Stimulated activated effector memory CD8-positive, alpha-beta T cell treated with anti-CD3 and anti-CD28 coated beads, Interleukin-12 subunit alpha, Interleukin-12 subunit beta, amount 100 ng/mL, for 72 hours (primary cell): ENCODE measurements at places on chromosomes 5 and 9.
A peak's percentile ranks its signal among the peaks of the same experiment; 100 is the strongest.

- no peak for DNase-seq
Measured at GRCh38 chr9:136846376-136847087, 2.7 kb upstream of the PHPT1 start.

DNA sequence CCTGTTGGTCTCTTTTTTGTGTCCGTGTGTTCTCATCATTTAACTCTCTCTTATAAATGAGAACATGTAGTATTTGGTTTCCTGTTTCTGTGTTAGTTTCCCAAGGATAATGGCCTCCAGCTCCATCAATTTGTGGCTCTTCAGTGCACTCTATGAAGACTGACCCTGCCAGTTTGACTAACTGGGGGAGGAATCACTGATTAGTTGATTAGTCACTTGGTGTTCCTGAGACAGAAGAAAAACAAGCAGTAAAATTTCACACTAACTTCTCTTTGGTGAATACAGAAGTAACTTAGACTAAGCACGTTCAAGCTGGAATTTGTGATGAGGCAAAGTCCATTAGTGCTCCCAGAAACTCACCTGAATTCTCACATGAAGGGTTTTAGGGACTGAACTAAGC, 495.8 kb upstream of the RORB start:
- DNase-seq = no peak

DNA sequence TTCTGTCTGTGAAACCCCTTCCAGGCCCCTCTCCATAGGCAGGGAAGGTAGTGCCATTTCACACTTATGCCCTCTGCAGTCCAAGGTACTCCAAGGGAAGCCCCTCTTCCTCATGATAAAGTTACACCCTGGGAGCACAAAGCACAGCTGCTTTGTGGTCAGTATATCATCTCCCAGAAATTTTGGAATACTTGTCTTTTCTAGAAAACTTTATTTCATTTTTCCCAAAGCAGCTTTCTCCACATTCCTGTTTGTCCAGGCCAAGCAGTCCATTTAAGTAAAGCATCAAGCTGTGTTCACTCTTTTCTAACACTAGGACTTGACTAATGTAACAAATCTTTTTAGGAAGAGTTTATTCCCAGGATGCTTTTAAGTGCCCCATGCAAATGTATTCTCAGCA, 371.8 kb upstream of the RGMB start:
- DNase-seq = no peak

DNA sequence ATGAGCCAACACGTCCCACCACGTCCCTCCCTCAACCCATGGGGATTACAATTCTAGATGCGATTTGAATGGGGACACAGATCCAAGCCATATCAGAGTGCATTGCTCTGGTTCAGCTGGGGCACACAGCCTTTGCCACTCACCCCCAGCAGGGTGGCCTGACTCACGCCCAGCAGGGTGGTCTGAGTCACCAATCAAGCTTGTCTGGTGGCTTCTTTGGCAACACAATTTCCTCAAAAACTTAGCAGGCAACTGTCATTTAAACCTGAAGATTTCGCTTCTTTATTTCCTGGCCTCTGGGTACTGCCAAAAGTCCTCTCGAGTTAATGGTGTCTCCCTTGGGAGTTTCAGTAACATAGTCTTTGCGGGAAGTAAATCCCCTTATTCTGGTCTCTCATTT, 16.3 kb upstream of the SEMA5A start:
- DNase-seq = no peak

- no peak for DNase-seq
Measured at GRCh38 chr5:120466341-120467006, 2.4 kb downstream of the PRR16 start.

DNA sequence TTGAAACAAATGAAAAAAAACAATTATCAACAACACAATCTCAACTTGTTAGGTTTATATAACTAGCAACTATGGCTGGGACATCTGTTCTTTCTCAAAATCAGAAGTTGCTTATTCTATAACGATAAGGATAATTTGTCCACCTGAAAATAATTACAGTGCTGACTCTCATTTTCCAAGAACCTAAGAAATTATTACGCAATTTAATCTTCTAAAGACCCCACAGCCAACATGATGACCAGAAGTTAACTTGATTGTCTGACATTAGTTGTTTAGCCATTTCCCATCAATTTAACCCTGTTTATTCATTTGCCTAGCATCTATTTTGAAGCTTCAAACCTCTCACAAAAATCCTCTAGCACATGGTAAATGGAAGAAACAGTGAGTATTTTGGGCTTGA, 293.8 kb downstream of the ELAVL2 start:
- no peak for DNase-seq

- DNase-seq = no peak
Measured at GRCh38 chr5:172533058-172533398, 78.7 kb upstream of the SH3PXD2B start.

GRCh38 chr9:109733690-109734089, 46.3 kb upstream of the PALM2AKAP2 start:
- no peak for DNase-seq

GRCh38 chr5:150723845-150724244, 23.0 kb upstream of the RBM22 start:
- DNase-seq = no peak

DNA sequence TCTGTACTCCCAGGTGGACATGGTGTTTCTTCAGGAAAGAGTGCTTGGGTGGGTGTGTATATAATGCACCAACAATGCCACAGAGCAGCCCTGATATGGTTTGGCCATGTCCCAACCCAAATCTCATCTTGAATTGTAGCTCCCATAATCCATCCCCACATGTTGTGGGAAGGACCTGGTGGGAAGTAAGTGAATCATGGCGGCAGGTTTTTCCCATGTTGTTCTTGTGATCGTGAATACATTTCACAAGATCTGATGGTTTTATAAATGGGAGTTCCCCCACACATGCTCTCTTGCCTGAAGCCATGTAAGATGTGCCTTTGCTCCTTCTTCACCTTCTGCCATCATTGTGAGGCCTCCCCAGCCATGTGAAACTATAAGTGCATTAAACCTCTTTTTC, 158.5 kb downstream of the NR3C1 start:
- DNase-seq = no peak

DNA sequence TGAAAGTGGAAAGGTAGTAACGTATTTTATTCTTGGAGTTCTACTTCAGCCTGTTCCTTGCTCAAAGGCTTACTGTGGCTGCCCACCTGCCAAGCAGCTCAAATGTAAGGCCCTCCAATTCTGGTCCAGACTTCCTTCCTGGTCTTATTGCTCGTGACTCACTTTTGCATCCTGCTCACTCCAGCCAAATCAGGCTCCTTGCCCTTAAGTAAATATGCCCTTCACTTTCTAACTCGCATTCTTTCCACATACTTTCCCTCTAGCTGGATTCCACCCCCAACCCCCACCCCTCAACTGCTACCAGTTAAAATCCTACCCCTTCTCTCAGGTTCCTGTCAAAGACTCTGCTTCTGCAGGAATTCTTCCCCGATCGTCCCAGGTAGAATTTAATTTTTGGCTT, 96.6 kb downstream of the GALNT10 start:
- DNase-seq = no peak

GRCh38 chr5:90932052-90932699, 373.6 kb downstream of the ADGRV1 start:
- peak; percentile 20 for DNase-seq

DNA sequence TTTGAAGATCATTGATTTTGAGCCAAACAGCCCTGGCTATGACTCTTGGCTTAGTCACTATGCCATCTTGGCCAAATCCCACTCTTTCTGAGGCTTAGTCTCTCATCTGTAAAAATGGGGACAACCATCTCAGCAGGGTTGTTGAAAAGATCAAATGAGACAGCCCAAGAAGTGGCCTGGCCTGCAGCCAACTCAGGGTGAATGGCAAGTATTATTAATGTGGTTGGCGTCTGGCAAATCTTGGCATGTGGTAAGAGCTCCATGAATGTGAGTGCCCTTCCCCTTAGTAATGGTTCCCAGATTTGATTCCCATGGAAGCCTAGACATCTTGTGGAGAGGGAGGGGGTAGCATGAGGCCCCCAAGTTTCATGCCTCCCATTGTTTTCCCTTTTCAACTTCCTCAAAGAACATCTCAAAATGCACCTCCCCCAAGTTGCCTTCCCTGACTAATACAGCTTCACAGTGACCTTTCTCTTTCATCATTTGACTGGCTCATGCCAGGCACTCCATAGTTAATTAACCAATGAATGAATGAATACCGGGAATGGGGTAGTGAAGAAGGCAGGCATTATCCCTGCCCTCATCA, 11.8 kb upstream of the TGFBI start:
- no peak for DNase-seq

GRCh38 chr5:111129938-111130337, 37.8 kb downstream of the WDR36 start:
- DNase-seq = no peak

GRCh38 chr9:847505-847904, 6.0 kb downstream of the DMRT1 start:
- no peak for DNase-seq
